ENCODE measurements at places on chromosomes 4 and X.

- no peak for DNase-seq
Observed at GRCh38 chrX:13432414-13433297, 112.8 kb upstream of the ATXN3L start.

GRCh38 chr4:94412658-94413038 lies 39.1 kb upstream of the PDLIM5 start:
- no peak for DNase-seq

GRCh38 chr4:144410230-144410783 lies 235.6 kb upstream of the HHIP start:
- DNase-seq = no peak

DNA sequence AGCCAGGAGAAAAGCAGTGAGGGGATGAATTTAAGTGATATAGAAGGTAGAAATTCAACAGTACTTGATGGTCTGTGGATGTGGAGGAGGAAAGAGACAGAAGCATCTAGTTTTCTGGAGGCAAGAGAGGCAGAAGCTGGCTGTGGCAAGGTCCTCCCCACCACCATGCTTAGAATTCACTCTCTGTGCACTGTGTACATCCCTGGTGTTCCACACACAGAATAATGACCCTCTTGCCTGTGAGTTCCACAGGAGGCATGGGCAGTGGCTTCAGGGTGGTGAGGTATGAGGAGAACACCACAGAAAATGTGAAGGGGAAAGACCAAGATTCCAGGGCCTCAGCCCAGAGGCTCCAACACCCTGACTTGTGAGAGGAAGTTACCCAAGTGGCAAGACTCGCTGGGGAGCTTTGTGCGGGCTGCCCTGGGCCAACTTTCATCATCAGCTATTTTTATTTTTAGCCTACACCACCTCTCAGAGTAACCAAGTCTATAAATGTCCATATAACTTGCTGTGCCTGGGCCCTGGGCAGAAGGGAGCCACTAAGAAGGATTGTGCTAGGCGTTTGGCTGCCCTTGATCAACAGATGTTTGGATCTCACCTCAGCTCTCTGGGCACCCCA lies 7.8 kb upstream of the INTS6L start:
- DNase-seq = no peak
